ENCODE measurements at places on chromosomes 12 and 14.

DNA sequence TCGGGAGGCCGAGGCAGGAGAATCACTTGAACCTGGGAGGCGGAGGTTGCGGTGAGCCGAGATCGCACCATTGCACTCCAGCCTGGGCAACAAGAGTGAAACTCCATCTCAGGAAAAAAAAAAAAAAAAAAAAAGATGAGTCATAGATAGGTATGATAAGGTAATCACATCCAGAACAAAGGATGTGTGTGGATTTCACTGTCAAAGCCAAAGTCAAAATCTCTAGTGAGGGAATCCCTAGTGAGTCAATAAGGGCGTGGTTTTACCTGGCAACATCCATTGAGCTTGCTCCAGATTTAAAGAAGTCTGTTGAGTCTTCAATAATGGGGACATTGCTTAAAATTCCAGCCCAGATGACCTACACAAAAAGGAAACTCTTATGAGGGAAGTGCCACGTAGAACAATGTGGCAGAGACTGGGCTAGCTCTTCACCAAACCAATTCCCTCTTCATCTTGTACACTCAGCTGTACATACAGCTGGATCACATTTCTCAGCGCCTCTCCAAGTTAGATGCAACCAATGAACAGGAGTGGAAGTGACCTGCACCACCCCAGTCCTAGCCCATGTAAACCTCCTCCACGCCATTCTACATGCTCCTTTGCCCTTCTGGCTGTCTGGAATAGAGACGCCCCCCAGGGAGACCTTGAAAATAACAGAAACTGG is 23.4 kb downstream of the ALDH1L2 start:
- no peak for DNase-seq

GRCh38 chr12:106647793-106648514 is 65.2 kb downstream of the RFX4 start:
- DNase-seq = no peak

DNA sequence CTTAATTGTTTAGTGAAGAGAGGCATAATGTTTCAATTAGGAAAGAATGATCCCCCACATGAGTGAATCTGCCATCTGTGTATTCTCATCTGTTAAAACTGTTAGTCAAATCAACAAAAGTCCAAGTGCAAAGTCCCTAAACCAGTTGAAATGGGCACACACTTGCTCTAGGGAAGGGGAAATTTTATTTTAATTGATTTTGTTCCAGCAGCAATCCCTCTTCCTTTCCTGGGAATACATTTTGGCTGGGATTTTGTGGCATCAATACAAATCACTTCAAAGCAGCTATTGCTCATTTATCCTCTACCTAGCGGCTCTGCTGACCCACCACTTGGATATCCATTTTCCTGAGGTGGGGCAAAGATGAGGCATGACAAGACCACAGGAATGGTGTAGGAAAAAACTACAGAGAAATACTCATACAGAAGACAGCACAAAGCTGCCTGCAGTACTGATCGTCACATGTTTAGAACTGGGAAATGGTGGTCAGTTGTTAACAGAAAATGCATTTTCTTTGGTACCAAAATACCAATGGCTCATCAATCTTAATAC is 9.8 kb upstream of the SSTR1 start:
- DNase-seq = no peak

GRCh38 chr12:121983536-121984210 is 38.0 kb upstream of the BCL7A start:
- DNase-seq = no peak

GRCh38 chr14:21063479-21063878 is 5.9 kb downstream of the RNASE8 start:
- DNase-seq = no peak

GRCh38 chr12:60269611-60270269 is 673.9 kb downstream of the SLC16A7 start:
- DNase-seq = no peak
